COR-L47 (cell line): ENCODE measurements at places on chromosomes 11 and 22.

DNA sequence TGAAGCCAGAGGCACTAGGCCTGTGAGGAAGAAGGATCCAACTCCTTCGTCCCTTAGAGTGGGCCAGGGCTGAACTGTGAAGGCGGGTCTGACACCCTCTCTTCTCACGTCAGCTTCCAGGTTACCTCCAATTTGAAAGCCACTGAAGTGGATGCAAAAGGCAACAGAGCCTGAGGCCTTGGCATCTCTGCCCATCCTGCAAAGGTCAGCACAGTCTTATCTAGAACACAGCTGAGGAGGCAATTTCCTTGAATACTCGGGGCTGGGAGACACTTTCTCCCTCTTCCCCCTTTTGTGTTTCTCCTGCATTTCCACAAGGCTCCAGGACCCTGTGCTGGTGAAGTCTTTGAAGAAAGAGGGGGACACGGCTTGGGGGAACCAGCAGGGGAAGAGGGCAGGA is 91.6 kb upstream of the PAX6 start:
- DNase-seq = no peak

DNA sequence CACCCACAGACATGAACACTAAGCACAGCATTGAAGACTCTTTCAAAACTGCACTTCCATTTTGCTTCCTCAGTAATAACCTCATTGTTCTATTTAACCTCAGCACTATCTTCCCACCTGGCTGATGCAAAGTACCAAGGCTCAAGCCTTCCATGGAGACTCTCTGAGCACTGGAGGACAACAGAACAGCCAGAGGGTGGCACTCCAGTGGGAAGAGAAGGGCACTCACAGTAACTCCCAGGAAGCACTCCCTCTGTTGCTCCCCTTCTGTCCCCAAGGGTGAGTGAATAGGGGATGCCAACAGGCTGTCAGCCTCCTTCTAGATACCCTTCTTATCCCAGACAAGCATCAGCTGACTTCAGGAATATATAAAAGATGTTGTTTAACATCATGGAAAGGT is 3.5 kb downstream of the ME3 start:
- DNase-seq = no peak

GRCh38 chr22:36201630-36202319 is at the start of gene APOL4:
TSS of gene APOL4 (minus strand) at chr22:36201809. CDS start at chr22:36201734, 75 bp downstream.
- DNase-seq = peak; percentile 78

DNA sequence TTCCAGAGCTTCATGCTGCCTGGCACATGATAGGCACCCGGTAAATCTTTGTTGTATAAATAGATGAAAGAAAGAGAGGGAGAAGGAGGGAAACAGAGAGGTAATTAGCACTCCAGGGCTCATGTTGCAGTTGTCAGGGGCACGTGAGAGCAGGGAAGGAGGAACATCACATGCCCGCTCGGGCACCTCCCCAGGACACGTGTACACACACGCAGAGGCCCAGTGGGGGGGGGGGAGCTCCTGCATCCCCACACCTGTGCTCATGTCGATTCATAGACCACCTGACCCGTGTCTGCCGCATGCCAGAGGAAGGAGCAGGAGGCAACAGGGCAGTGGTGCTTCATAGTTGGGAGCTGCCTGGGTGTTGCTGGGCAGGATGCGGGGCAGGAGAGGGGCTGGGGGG is 37.1 kb upstream of the NNMT start:
- peak; percentile 82 for DNase-seq

DNA sequence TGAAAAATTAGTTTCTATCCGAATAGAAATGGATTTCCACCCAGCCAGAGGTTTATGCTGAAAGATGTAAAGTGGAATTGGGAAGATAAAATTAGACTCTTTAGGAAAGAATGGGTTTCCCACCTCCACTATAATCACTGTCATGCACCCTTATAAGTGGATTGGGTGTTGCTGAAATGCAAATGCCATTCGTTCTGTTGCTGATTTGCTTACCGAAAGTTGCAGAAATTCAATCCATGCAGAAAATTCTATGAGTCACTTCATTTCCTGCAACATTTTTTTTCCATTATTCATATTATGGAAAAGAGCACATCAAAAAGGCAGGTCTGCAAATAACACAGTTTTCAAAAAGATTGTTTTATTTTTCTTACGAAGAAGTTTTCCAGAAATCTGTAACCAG is 65.6 kb downstream of the LDLRAD3 start:
- DNase-seq = no peak

DNA sequence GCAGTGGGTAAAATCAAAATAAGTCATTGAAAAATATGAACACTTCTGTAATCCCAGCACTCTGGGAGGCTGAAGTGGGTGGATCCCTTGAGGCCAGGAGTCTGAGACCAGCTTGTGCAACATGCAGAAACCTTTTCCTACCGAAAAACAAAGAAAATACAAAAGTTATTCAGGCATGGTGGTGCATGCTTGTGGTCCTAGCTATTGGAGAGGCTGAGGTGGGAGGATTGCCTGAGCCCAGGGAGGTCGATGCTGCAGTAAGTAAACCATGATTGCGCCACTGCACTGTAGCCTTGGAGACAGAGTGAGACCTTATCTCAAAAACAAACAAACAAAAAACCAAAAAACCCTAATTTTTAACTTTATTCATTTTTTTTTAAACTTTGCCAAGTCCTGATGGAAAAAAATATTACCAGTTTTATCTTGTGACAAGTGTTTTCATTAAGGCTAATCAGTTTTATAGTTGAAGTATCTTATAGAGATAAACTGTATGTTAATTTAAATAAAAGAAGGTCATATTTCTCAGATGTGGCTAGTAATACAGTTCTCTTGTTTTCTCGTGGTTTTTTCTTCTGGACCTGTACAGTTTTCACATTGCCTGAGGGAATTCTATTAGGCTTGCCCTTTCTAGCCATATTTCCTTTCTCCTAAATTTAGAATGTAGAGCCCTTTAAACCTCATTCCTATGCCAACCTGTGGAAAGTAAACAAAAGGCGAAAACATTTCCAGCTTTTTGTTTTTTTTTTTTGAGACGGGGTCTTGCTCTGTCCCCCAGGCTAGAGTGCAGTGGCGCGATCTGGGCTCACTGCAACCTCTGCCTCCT is 9.4 kb downstream of the HIPK3 start:
- DNase-seq = no peak

- no peak for DNase-seq
Observed at GRCh38 chr11:134633276-134633675, 221.2 kb upstream of the B3GAT1 start.
